ENCODE measurements at places on chromosomes 6 and 20.

DNA sequence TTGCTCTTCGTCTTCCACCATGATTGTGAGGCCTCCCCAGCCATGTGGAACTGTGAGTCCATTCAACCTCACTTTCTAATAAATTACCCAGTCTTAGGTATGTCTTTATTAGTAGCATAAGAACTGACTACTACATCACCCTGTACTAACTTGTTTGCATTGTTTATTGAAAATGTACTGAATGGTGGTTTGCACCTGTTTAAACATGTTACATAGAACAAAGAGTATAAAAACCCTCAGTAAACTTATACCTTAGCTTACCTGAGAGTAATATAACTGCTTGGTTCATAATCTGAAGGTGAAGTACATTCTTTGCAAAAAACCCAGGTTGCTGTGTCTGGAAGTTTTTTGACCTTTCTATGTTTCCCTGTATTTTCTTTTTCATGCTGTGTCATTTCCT lies 777.8 kb downstream of the TBC1D32 start:
- DNase-seq, result no peak

DNA sequence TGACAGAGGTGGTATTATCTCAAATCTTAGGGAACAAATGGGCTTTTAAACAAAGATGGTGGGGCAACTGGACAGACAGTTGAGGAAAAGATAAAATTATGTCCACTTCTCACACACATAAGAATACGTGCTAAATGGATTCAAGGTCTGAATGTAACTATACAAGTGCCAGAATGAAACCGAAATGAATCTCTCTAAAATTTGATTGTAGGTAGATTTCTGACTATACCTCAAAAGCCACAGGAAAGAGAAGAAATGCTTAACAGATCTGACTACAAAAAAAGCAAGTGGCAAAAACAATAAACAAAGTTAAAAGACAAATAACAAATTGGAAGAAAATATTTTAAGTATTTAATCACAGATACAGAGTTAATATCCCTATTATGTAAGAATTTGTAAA lies 182.7 kb upstream of the OLIG3 start:
- no peak for DNase-seq

DNA sequence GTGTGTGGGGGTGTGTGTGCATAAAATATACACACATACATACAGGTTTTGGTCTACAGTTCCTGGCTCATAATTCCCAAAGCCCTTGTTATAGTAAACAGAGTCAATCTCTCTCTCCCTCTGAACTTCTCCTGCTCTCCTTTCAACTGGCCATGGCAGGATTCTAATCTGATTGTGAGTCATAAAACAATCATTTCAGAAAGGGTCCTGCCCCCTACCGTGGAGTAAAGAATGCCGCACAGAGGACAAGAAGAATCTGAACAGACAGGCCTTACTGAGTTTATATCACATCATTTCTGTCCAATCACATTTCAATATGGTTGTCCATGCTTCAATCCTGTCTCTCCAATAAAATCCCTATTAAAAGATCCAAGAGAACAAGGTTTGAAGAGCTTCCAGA lies 416.9 kb downstream of the FRK start:
- DNase-seq, result no peak

DNA sequence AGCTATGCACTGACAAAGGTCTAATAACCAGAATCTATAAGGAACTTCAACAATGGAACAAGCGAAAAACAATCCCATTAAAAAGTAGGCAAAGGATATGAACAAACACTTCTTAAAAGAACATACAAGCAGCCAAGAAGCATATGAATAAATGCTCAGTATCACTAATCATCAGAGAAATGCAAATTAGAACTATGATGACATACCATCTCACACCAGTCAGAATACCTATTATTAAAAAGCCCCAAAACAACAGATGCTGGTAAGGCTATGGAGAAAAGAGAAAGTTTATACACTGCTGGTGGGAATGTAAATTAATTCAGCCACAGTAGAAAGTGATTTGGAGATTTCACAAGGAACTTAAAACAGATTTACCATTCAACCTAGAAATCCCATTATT lies 211.8 kb downstream of the EDN1 start:
- no peak for DNase-seq

DNA sequence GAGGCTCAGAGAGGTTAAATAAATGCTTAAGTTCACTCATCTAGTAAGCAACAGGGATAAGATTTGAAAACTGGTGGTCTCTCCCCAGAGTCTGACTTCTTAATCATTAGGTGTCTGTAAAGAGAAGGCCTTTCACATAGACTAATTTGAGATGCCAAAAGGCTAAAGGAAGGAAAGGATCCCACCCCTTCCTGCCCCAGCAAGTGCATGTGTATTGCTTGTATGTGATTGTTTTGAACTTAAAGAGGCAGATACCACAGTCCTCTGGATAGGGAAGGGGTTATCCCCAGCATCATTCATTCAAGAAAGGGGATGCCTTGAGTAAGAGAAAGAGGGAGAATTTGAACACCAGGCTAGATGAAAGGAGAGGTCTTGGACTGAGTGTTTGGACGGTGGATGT lies 192.0 kb downstream of the OGFRL1 start:
- DNase-seq, result no peak

DNA sequence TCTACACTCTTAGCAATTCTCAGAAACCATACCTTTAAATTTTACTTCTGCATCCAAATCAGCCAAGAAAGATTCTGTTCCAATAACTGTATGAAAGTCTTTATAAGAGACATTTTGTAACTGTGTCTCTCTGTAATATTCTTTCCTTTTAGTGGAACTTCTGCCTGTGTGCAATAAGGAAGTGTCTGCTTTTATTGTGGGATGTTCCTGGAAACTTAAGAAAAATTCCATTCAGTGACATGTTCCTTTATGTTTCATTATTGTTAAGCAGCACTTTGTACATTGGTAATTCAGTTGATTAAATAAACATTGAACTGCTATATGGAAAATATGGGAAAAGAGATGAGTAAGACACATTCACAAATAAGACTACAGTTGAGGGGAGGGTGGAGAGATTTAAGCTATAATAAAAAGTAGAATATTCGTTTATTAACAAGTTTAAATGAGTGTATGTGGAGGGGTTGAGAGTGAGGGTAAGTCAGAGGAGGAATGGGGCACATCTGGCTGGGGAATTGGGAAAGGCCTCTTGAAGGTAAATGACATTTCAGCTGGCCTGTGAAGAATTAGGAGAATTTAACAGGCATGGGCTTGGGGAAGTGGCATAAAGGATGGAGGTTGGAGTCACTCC lies 11.9 kb downstream of the NUS1 start:
- DNase-seq, result no peak

- DNase-seq, result no peak
These were observed 7.8 kb upstream of the TRIM38 start for GRCh38 chr6:25954756-25955155.

DNA sequence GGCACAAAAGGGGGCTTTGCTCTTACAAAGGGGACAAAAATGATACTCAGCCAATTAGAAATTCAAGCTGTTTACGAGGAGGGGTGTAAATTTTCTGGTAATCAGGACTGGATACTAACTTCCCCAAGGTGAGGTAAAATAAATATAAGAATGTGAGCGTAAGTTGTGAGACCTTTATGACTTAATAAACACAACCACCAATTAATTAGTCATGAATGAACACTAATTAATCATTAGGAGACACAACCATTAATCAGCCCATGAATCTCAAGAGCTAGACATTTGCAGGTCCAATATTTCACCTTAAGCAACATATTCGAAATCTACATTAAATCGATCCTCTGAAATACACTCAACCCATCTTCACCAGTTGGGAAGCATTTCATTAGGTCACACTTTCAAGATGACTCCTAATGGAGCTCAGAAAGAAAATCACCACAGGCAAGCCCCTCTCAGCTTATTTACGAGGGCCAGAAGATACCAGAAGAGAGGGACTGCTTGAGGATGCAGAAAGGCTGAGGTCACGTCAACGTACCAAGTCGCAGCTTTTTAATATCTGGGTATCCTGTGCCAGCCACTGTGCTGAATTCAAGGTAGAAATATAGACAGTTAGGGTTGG lies 2.7 kb downstream of the ADTRP start:
- no peak for DNase-seq

DNA sequence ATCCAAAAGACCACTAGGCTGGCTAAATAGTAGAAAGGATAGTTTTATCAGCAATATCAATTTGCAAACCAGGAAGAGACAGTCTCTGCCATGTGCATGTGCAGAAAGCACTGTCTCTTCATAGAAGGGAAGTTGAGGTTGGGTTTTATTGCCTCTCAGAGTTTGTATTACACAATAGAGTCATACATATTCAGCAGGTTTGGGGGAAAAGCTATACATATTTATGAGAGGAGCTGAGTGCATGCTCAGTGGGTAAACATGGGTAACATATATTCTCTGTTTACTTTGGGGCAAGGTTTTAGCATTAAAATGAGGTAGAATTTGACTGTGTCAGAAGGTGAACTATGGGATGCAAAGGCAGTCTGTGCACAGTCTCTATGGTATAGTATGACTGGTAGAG lies 14.9 kb downstream of the TMEM170B start:
- DNase-seq, result no peak

- no peak for DNase-seq
These were observed 58.0 kb downstream of the CCN2 start for GRCh38 chr6:131893198-131893597.

DNA sequence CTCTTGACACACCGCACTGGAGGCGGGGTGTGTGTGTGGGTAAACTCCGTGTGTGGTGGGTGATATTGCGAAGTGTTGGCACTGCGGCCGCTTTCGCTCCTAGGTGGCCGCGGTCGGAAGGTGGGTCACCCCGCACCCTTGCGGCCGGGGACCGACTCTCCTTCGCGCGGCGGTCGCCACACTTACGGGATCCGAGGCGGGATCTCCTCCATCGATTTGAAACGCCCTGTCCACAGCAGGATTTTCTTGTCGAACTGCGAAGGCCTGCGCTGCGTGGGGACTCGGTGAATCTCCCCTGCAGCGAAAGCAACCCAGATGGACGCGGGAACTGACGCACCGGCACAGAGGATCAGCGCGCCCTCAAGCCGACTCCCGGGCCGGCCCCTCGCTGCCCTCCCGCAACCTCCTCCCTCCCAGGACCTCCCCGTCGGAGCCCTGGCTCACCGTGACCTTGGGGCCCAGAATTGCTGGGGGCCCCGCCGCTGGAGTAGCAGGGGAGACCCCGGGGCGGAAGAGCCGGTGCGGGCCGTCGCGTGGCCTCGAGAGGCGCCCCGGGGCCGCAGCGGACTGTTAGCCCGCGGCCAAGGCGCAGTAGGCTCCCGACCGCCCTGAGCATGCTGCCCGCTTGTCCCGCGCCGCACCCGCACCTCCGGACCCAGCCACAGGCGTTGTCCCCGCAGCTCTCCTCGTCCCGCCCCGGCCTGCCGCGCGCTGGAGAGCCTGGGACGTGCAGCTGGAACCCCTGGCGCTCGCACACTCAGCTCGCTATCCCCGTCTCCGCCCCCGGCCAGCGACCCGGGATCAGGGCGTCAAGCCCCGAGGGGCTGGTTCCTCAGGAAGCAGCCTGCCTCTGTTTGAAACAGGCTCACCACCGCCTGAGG lies at the start of gene FAM162B:
Gene FAM162B, minus strand, starts transcription at position 759 of the 881 bp plus-strand sequence. Its CDS starts 143 bp downstream, at position 616.
- no peak for DNase-seq

- no peak for DNase-seq
These were observed 36.3 kb upstream of the DDR1 start for GRCh38 chr6:30847971-30848436.

DNA sequence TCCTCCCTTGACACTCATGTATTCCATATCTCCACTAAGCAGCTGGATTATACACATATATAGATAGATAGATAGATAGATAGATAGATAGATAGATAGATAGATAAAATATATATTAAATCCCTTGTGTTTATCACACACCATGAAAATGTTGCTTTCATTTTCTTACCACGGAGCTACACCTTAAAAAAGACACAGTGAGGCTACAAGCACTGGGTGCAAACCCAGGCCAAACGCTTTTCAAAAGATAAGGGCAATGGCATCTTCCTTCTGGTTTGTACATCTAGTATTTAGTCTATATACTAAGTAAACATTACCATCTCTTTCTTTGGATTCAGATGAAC lies 377.1 kb downstream of the ESR1 start:
- DNase-seq, result no peak

- no peak for DNase-seq
These were observed 106.7 kb downstream of the TMEM242 start for GRCh38 chr6:157216570-157216969.

DNA sequence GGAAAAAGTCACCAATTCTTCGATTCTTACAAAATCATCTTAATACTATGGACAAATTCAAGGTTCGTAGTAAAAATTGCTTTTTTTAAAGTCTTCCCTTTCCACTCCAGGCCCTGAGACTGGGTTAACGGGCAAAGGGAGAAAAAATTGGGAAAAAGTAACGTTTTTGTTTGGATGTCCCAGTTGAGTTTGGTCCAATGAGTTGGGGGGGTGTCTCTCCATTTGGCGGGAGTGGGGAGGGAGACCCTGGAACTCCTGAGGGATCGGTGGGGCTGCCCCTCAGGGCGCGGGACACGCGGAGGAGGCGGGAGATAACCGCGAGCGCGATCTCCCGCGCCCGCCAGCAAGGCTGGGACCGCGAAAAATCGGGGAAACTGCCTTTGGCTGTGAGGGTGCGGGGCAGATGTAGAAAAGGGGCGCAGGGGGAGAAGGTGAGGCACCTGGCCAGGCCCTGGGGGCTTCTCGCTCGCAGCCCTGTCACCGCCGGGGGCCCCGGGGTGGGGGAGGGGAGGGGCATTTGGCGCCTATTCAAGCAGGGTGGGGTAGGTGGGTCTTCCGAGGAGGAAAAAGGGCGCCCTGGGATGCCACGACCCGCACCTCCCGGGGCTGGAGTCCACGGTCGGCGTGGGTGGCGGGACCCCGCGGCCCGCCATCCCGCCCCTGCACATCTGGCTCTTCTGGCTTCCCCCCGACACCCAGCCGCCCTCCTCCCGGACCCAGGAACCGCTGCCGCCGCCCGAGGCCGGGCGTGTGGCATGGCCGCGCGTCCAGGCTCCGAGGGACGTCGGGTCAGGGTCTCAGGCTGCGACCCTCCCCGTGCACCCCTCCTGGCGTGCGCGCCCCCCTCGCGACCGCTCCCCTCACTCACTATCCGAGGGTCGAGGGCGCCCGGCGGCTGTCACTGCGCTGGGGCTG lies 595 bp downstream of the FBXO5 start:
- no peak for DNase-seq

GRCh38 chr6:2753110-2753489 lies 2.4 kb upstream of the MYLK4 start:
- DNase-seq, result no peak

DNA sequence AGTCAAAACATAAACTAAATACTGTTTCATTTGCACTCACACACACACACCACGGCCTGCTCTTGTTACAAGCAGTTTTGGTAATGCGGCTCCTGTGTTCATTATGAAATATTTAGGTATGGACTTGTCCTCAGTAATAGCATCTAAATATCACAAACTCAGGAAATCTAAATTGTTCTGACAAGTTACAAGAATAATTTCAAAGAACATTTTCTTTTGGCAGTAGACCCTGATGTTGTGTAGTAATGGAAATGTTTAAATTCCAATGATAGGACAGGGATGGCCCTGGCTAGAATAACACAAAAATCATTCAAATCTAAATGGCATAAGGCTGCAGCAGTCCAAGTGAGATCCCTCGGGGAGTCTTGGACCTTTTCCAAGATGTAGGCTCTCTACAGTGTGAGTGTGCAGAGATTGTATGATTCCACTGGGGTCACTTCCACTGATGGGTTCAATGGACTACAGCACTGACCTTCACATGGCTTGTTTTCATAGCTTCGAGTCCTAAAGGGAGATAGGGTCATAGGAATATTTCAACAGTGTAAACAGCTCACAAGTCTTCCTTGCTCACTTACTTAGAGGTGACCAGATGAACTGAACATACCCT lies 210.6 kb upstream of the PLCB4 start:
- no peak for DNase-seq

All from stimulated activated CD8-positive, alpha-beta memory T cell treated with anti-CD3 and anti-CD28 coated beads, Interleukin-7, amount 100 ng/mL, for 1 hour (primary cell).